Ureter (tissue), 1 donor: ENCODE measurements at places on chromosomes 12 and 14. TPM values are rescaled to one million over a fixed set of nuclear protein-coding genes. Genes with fewer than 3 reads are reported as not detected.

Gene KRT71
- not detected for total RNA-seq

GRCh38 chr14:87014856-87015255 lies 978.1 kb downstream of the GALC start:
- no peak for DNase-seq

- DNase-seq: no peak
Measured at GRCh38 chr12:65876898-65877721, 52.8 kb downstream of the HMGA2 start.

GRCh38 chr14:101025131-101025530 lies 121.6 kb upstream of the RTL1 start:
- DNase-seq: no peak

- DNase-seq: no peak
Measured at GRCh38 chr14:66804141-66804540, 296.2 kb downstream of the GPHN start.
